ENCODE measurements at places on chromosomes 1 and 21.

DNA sequence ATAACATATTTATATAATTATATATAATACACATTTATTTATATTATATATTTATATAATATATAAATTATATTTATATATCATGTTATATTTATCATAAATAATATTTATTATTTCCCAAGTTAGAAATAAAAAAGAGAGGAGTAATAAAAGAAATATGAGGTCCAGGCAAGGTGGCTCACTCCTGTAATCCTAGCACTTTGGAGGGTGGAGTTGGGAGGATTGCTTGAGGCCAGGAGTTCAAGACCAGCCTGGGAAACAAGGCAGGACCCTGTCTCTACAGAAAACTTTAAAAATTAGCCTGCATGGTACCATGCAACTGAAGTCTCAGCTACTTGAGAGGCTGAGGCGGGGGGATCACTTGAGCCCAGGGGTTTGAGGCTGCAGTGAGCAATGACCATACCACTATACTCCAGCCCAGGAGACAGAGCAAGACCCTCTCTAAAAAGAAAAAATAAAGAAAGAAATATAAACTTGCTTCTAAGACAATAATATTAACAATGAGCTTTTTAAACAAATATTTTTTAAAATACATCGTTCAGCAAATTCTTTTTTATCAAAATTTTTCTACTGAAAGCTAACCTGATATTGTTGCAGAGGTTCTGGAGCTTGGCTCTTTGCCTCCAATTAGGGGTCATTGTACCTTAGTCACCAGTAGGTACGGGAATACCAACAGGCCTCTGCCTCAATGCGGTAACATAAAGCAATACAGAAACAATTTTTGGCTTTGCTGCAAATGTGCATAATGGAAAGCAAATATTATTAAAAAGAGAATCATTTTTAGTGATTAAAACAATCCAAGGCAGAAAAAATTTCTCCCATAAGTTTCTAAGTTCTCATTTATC lies 290.0 kb downstream of the SETD4 start:
- DNase-seq: no peak

DNA sequence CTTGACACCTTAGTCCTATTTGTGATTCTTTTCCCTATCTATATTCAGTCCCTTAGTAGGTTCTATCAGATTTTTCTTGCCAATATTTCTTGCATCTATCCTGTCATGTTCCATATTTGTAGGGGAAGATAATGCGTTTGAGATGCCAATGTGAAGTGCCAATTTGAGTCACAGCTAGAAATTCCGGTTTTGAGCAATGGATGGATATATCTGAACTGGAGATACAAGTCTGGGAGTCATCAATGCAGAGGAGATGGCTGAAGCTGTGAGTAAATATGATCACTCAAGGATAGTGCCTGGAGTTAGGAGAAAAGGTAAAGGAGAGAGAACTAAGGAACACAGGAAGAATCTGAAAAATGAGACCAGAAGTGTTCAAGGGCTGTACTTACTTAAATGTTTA lies 93.8 kb downstream of the COQ8A start:
- no peak for DNase-seq

GRCh38 chr1:18978706-18979105 lies 22.2 kb upstream of the IFFO2 start:
- no peak for DNase-seq

DNA sequence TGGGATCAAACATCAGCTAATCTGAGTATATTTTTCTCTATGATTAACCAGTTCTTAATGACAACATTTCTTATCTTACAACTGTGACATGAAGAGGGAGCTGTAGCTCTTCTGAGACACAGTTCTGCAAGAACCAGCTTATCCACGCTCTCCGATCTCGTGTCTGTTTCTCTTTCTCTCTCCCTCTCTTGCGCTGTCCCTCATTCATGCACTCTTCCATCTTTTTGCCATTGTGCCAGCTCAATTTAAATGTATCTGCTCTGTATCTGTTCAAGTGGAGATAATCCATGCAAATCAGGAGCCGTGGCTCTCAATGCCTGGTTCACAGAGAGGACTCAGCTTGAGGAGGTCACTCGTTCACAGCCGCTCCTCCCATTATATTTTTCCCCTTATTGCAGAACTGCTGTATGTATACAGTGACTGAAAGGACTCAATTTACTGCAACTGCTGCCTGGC lies 494.7 kb upstream of the ADGRL2 start:
- DNase-seq: no peak

DNA sequence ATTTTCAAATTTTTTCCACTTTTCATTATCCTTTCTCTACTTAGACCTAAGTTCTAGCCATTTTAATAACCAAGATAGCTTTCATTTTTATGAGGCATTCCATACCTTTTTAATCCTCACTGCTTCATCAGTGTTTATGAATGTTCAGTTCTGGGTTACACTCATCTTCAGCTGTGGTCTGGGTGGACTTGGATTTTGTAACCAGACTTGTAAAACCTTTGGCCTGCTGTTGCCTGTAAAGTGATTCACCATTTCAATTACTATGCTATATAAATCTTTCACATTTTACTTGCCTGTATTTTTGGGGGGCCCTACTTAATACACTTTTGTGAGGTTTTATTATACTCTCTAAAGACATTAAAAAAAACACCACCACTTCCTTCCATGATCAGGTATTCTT lies 46.2 kb downstream of the USP25 start:
- no peak for DNase-seq

GRCh38 chr21:39518847-39519210 lies 67.1 kb downstream of the SH3BGR start:
- no peak for DNase-seq

DNA sequence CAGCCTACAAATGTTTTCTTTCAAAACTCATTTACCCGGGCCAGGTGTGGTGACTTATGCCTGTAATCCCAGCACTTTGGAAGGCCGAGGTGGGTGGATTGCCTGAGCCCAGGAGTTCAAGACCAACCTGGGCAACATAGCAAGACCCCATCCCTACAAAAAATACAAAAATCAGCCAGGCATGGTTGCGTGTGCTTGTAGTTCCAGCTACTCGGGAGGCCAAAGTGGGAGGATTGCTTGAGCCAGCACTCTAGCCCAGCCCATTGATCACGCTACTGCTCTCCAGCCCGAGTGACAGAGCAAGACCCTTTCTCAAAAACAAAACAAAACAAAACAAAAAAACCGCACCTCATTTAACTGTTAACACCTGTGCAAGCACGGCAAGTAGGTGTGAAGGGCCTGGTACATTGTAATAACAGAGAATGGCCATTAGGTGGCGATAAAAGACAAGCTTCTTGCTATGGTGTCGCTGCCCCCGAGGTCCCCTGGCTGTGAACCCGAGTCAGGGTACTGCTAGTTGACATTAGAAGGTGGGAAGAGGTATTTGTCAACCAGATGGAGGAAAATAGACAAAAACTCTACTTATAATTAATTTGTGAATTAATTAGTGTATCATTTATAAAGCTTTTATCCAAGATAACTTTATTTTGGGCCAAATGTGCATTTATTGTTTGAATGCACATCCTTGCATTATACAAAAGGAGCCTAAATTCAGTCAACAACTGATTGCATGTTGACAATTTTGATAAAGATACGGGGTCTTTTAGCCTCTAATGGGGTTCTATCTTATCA lies 66.5 kb downstream of the SH3BGR start:
- peak; percentile 8 for DNase-seq

GRCh38 chr1:236398538-236398937 lies 4.5 kb downstream of the EDARADD start:
- DNase-seq: no peak

GRCh38 chr1:30789388-30790255 lies 32.0 kb upstream of the LAPTM5 start:
- DNase-seq: no peak

DNA sequence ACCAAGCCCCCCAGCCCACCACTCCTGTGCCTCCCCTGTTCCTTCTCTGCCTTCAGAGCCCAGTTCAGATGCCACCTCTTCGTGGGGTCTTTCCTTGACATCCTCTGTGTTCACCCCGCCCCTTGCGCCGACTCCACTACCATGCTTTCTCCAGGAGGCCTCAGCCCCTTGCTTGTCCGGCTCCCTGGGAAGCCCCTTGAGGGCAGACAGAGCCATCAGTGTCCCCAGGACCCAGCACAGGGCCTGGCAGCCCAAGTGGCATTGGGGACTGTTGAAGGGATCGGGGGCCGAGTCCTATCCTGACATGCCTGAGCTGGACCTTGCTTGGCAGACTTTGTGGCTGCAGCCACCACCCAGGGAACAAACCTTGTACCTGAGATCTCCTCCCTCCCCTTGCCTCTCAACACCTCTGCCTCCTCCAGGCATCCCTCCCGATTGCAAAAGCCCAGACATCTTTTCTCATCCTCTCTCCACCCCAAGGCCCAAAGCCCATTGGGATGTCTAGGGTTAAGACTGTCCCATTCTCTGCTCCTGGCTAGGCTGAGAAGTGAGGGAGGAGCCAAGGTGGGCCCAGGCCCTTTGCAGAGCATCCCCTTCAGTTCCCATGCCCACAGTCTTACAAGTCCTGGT lies 3.4 kb downstream of the CLDN19 start:
- no peak for DNase-seq

GRCh38 chr1:115302390-115302961 lies 35.6 kb downstream of the NGF start:
- DNase-seq: no peak

DNA sequence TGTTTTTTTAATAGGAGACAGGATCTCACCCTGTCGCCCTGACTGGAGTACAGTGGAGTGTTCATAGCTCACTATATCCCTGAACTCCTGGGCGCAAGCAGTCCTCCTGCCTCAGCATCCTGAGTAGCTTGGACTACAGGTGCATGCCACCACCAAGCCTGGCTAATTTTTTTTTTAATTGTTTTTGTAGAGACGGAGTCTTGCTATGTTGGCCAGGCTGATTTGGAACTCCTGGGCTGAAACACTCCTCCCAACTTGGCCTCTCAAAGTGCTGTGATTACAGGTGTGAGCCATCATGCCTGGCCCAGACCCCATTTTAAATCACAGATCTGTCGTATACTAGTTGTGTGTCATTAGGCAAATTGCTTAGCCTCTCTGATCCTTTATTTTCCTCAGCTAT lies 161.1 kb downstream of the DYRK1A start:
- no peak for DNase-seq

DNA sequence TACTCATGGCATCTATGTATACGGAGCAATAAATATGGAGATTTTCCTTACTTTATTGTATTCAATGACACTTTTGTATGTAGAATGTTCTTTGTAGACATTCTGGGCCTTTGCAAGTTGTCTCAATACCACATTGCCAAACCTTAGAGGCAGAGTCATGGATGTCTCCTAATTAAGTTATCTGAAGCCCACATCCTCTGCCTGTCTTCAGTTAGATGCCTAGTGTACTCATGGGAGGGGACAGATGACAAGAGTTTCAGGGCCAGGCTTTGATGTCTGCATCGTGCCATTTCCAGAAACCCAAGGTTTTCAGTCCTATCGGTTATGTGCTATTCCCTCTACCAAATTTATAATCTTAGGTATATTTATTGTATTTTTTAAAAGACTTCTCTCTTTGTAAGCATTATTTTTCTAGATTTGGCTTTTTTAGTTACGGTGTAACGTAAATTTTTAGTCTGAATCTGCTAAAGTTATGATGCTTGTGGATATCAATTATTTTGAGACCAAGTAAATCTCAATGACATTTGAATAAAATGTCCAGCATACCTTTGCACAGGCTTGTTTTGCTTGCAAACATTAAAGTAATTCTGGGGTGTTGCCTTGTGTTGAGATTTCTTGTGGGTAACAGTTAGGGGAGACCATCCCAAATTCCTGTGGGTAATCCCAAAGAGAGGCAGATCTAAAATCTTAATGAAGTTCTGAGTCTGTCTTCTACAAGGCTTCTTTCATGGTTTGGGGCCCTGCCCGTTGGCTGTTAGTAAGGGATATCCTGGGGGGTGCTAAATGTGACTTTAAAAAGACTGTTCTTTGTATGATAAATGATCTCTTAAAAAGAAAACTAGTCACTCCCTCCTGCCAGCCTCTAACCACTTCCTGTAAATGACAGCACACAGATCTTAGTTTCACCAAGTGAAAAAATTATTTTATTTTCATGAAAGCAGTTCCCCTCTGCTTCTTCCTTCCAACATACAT lies 8.0 kb upstream of the MACF1 start:
- peak; percentile 34 for DNase-seq

GRCh38 chr1:151199873-151200581 lies 1.7 kb downstream of the PIP5K1A start:
- DNase-seq: no peak

DNA sequence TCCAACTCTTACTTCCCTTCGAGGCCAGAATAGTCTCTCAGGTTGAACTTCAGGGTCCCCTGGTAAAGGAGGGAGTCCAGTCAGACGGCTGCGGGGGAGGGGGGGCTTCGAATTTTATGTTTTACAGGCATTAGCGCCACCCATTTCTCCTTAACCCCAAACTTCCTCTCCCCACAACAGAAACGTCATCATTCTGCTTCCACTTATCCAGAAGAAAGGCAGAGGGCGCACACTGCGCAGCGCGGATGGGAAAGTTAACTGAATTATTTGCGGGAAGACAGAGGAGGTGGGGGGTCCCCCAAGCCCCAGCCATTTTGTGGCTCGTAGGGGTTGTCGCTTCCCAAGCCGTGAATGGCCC lies 529 bp upstream of the PRMT2 start:
- no peak for DNase-seq

DNA sequence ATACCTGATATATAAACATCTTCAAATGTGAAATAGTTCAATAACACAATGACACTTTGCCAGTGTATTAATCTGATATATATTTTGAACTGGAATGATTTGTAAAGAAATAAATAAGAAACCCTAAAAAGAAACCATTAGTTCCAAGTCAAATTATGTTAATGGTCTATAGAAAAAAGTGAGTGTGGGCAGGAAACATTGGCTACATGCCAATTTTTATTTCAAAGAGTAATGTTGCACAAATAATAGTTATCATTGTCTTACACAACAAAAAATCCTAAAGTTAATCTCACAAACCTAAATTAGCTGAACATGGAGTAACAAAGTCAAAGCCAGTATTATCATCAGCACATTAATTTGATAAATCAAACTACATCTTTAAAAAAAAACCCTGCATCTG lies 37.9 kb upstream of the BATF3 start:
- no peak for DNase-seq

DNA sequence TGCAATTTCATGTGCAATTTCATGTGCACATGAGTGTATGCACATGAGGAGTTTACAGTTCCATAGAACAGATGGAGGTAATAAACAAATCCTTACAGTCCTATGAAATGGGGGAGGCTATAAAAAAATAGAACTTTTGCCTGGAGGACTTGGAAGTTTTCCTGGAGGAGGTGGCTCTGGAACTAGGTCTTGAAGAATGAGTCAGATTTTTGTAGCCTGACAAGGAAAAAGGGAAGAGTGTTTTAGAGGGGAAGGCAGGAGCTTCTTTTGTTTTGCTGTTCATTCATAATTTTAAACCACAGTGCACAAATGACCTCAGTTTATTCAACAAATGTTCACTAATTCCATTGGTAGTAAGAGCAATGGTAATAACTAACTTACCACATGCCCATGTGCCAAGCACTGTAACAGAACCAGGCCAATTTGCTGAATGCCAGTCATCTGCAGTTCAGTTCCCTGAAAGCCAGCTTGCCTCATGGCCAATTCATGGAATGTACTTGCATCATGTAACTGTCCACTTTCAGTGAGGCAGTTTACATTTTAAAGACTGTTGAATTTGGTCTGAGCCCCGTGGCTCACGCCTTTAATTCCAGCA lies 2.7 kb downstream of the DIO1 start:
- no peak for DNase-seq

All from stimulated activated CD8-positive, alpha-beta memory T cell treated with anti-CD3 and anti-CD28 coated beads, Interleukin-2, amount 100 ng/mL, for 48 hours (primary cell).